H4 (cell line): ENCODE measurements at places on chromosomes 6 and 20. TPM values are rescaled to one million over a fixed set of nuclear protein-coding genes. Genes with fewer than 3 reads are reported as not detected.

- DNase-seq, result peak; percentile 92
Measured at GRCh38 chr6:52595000-52595795, 18.3 kb upstream of the TRAM2 start.

DNA sequence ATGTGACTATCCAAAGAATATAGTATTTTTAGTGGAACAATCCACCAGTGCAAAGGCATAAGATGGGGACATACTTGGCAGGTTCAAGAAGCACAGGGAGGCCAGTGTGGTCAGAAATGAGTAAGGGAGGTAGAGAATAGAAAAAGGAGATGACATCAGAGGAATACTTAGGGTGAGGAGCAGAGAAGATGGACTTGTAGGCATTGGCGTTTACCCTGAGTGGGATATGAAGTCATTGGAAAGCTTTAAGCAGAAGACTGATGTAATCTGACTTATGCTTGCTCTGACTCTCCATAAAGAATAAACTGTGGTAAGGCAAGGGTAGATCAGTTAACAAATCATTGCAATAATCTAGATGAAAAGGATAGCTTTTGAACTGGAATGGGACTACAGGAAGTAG, 228.7 kb downstream of the GJA1 start:
- no peak for DNase-seq

TRIM15 gene
- 0.04 TPM in 1 of 2 replicates, not detected in the other for total RNA-seq

GRCh38 chr6:129609635-129610034, 100.3 kb downstream of the ARHGAP18 start:
- no peak for DNase-seq

ZNF337 gene
- total RNA-seq, result 8.6 and 9.3 TPM in 2 replicates

PRPH2 gene
- total RNA-seq, result not detected in 2 replicates

ZNF165 gene
- 0.16 and 1.2 TPM in 2 replicates for total RNA-seq

TAP1 gene
- 60.9 and 66.1 TPM in 2 replicates for total RNA-seq

DNA sequence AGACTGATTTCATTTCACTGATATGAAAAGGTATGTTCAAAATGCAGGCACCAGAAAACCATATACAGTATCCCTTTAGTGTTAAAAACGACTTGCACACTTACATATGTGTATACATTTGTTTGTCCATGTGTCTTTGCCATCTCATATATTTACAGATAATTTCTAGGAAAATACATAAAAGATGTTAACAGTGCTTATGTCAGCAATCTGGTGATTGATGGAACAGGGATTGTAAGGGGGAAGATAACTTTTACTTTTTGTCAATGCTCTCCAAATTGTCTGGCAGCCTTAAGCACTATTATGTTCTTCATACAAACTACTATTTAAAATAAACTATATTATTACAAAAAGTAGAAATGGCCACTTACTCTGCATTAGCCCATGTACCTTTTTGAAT, 238.5 kb upstream of the DEFB112 start:
- DNase-seq, result no peak

DNA sequence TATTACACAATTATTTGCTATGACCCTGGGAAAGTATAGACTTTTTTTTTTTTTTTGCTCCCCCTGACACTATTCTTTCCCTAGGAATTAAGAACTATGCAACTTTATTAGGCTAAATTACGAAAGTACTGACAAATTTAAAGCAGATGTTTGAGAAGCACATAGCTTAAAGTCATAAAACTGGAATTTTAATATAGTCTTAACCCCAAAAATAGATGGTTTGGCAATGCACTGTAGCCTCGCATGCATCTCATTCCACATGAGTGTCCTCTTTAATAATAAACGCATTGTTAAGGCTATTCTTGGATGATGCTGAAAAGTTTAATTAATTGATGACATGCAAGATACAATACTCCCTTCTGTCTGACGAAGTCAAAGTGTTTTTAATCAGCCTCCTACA, 49.3 kb downstream of the TBC1D7 start:
- no peak for DNase-seq

DNA sequence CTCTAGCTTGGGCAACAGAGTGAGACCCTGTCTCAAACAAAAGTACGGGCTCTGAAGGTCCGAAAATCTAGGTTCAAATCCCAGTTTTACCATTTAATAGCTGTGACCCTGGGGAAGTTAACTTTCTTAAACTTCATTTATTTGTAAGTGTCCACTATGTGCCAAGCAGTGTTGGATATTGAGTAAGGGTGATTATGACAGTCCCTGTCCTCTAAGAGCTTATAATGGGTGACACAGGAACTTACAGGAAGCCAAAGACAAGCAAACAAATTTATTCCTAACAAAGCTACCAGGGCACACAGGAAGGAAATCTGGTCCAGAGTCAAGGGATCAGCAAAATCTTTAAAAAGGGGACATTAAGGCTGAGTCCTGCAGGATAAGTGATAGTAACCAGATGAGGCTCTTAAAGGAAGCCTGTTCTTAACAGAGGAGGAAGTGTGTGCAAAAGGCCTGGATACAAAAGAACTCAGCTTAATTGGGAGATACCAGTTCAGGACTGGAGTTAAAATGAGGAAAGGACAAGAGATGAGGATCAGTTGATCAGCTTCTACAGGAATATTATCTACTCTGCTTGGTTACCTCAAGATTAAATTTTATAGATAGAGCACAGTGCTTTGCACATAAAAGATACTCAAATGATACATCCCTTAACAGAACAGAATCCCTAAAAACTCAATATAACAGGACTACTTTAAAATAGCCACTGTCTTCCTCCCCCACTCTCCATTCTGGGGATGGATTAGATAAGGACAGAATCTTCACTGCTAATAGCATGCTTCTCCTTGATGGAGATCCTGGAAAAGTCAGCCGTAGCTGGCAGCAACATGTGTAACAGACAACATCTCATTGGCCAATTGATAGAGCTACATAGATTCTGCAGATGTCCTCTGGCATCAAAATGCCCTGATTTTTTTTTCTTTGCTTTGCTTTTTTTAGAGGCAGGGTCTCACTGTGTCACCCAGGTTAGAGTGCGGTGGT, 6.1 kb downstream of the SNX3 start:
- no peak for DNase-seq

GRCh38 chr20:59561228-59561605, 43.1 kb upstream of the PHACTR3 start:
- DNase-seq, result no peak

GRCh38 chr6:157516319-157517026, 135.5 kb downstream of the ZDHHC14 start:
- DNase-seq, result no peak

HLA-DOA gene
- 0.14 TPM in 1 of 2 replicates, not detected in the other for total RNA-seq

- no peak for DNase-seq
Measured at GRCh38 chr6:158016571-158017383, 35.1 kb downstream of the SYNJ2 start.

DNA sequence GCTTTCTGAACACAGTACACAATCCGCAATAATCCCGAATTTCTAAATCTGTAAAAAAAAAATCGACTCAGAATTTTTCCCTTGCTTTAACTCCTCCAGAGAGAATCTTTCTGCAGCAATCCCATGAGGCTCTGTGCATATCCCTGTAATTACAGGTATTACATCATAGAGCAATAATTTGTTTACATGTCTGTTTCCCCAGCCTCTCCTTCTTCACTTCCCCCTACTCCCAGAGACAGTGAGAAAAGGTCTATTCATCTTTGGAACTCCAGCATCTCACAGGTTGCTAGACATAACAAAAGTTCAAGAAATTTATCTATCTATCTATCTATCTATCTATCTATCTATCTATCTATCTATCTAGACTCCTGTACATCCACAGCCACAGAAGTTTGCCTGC, 26.0 kb downstream of the KLHL31 start:
- DNase-seq, result no peak

DNA sequence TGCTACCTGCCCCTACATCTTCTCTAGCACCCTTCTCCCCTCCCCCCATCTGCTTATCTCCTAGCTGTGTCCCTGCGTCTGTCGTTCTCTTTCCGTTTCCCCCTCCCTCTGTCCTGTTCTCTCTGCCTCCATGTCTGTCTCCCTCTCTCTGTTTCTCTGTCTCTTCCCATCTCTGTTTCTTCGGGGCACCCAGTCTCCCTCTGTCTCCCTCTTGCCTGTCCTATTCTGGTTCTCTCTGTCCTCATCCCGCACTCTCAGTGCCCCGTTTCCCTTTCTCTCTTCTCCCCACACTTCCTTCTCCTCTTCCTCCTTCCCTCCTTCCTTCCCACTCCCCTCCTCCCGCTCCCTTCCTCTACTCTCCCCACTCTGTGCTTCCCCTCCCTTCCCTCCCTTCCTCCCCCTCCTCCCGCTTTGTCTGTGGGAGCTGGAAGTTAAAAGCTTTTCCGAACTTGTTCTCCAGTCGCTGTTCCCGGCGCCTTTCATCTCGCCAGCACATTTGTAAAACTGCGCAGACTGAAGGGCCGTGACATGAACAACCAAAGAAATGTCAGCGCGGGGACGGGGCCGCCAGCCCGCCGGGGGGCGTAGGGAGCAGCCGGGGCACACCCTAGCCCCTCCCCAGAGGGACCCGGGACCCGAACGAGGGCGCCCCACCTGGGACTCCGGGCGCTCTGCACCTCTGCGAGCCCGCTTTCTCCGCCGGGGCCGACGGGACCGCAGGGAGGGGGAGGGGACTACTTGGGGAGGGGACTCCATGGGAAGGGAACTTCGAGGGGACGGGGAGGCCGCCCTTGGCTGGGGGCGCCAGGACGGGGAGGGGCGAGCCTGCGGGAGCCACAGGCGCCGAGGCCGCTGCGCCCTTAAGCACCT, 4.0 kb upstream of the CDH22 start:
- DNase-seq, result no peak

HLA-DPB1 gene
- total RNA-seq, result 25.4 and 47.3 TPM in 2 replicates

TUBB1 gene
- total RNA-seq, result not detected in 2 replicates

- no peak for DNase-seq
Measured at GRCh38 chr6:149781715-149782114, 32.2 kb downstream of the PCMT1 start.

DNA sequence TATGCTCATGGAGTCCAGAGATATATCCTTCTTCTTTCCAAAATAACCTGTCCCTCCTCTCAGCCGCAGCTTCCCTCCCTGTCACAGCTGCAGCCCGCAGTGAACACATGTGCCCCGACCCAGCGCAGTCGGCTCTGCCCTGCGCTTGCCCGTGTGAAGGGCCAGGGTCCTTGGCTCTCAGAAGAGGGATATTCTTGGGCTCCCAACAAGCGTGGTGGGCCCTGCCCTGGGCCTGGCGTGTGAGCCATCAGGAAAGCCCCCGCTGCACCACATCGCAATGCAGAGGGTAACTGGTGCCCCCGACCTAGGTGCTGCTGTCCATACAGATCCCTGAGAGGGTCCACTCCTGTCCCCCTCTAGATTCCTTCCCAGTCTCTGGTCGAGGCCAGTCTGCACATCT, 65.2 kb downstream of the SSR1 start:
- no peak for DNase-seq

DNA sequence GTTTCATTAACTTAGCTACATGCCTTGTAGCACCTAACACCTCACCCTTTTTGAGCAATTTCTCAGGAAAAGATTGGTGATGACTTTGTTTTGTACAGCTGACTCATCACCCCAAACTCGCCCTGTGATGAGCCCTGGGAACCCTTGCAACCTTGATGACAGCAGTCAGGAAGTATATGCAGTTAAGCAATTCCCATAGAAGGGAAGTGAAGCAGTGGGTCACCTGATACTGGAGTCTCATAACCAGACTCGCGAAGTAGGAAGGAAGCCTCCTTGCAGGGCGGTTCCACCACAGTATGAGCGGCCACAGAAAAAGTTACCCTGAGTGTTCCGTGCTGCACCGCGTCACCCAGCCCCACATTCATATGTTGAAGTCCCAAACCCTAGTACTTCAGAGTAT, 82.0 kb upstream of the EDN1 start:
- peak; percentile 36 for DNase-seq

- DNase-seq, result no peak
Measured at GRCh38 chr20:48444249-48444648, 383.6 kb downstream of the PREX1 start.

BEND6 gene
- total RNA-seq, result 10.5 and 18.9 TPM in 2 replicates
